ENCODE measurements at places on chromosomes 5 and 9. TPM values are rescaled to one million over a fixed set of nuclear protein-coding genes. Genes with fewer than 3 reads are reported as not detected.

The GOLM1 gene
- 17.7 TPM for total RNA-seq

The KCNV2 gene
- total RNA-seq, result not detected

The HCN1 gene
- not detected for total RNA-seq

DNA sequence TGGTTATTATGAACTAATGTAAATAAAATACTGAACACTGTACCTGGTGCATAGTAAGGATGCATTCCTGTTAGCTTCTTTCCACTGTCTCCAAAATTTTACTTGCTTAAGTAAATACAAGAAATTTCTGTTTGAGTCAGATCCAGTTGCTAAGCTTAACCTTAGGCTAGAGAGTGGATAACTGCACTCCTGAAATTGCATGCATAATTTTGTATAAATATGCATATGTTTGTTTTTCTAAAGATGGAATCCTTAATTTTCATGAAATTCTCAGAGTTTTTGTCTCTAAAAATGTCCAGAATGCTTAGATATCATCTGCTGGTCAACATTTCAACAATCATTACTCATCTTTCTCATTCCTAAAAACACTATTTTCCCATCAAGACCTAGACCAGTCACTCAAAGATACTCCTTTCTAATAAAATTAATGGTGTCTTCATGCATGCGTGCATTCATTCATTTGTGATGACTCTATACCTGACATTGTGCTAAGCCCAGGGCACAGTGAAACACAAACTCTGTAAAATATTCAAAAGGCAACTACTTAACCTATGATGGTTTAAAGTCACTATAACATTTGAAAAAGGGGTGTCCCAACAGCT lies 284.8 kb downstream of the SEC61B start:
- no peak for DNase-seq

GRCh38 chr5:154437281-154437965 lies 8.4 kb upstream of the SAP30L start:
- DNase-seq, result no peak

- no peak for DNase-seq
These were observed 43.1 kb downstream of the CAMK2A start for GRCh38 chr5:150246429-150246828.

- no peak for DNase-seq
These were observed 607.2 kb upstream of the CLINT1 start for GRCh38 chr5:158466191-158466590.

DNA sequence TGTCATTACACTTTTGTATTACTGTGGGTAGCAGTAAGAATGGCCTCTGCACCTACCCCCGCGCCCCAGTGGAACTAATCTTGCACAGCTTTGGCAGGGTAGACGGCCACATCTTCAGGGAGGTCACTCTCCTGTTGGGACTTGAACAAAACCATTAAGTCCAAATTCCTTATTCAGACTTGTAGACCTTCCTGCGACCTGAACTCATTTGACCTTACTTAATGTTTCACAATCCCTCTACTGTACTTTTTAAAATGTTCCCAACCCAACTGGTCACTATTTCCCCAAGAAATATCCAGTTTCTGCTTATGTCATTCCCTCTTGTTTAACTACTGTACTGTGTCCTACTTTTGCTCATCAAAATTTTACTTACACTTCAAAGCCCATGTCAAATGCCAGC lies 5.3 kb upstream of the FAM120AOS start:
- DNase-seq, result peak; percentile 57

GRCh38 chr9:80792726-80793125 lies 896.6 kb downstream of the TLE1 start:
- DNase-seq, result no peak

DNA sequence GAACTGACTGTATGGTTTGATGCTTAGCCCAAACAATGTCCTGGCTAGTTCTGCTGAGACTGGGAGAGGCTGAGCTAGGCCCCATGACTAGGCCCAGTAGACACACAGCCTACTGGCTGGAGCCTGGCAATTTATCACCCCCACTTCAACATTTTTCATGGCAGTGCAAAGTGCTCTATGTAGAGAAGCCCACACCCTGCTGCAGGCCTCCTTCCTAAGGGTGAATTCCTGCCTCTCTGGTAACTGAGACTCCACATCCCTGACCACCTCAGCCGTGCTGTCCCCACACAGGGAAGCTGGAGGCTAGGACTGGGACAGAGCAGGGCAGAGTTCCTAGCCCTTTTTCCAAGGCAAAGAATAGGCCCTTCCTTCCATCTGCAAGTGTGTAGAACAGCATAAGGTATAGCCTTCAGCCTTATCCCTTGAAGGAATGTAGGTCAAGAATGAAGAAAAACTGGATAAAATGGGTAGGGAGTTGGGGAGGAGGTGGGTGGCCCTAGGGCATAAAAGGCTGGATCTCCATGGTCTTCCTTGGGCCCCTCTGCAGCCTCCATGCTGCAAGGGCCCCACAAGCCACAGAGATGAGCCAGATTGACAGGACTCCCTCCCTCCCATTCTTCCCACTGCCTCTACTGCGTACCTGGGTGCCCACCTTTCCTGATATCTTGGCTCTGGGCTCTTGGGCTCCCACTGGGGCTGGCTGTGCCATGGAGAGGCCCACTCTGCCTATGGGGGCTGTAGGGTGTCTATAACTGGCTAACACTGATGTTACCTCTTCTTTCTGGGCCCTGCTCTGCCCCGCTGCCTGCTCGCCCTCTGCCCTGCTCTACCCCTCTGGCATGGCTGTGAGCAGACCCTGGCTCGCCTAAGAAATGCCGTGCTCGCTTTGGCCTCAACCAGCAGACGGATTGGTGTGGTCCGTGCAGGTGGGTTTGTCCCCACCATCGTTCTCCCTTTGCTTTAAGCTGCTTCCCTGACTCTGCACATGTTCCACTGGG lies 29.8 kb downstream of the TCF7 start:
- no peak for DNase-seq

Measured in mammary epithelial cell (primary cell).